ENCODE measurements at places on chromosomes 5 and 9.

DNA sequence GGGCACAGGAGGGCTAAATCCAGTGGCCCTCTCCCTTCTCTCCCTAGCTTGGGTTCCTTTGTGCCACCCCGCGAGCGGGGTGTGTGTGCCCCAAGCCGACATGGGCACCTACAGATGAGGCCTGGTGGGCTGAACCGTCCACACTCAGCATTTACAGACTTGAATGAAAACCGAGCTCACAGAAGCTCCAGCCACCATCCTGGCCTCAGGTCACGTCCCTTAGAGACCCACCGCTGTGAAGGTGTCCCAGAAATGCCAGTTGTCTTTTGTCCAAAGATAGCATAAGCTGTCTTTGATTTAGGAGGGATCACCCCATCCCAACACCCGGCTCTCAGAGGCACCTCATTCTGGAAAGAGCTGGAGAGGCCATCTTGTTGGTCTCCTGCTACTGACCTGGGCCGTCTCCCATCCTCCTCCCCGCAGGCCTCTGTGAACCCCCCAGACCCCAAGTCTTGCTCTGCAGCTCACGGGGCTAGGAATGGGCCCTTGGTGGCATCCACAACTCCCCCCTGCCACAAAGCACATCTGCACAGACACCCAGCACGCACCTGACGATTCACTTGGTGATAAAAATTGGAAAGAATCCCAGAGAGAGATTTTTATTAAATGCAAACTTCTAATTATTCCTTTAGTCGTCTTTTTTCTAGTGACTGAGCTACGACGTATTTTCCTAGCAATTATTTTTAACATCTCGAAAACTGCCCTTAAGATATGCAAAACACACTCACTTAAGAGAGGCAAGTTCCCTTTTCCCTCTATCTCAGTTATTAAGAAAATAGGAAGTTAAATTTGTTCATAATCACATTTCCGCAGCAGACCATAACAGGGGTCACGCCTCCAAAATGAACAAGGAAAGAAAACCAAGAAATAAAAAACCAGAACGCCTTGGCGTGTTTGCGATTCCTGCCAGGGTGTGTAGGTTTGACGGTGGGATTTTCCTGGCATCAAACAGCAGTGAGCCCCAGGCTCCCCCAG is 80.5 kb upstream of the LMX1B start:
- no peak for DNase-seq

DNA sequence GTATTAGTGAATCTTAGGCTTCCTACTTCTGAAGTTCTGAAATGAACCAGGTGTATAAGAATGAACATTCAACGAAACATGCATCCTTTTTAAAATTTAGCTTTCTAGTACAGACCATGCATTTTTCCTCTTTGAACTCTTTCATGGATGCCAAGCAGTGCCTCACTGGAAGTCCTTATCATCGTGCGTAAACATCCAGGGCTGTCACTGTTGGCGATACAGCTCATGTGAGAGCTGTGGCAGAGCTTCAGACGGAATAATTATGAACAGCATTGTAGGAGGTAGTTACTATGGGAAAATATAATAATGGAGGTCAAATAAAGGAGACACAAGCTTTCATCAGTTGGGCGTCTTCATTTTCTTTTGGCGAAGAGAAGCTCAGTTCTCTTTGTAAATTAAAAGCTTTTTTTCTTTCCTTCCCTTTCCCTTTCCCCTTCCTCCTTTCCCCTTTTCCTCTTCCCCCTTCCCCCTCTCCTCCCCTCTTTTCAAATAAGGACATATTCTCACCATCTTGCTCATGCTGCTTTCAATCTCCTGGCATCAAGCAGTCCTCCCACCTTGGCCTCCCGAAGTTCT is 167.3 kb downstream of the KDM4C start:
- DNase-seq: no peak

GRCh38 chr5:38381361-38381760 is 123.0 kb downstream of the EGFLAM start:
- DNase-seq: no peak

GRCh38 chr5:6576861-6577501 is 55.9 kb downstream of the NSUN2 start:
- no peak for DNase-seq

- no peak for DNase-seq
These were observed 25.6 kb upstream of the NSMF start for GRCh38 chr9:137484551-137485315.

GRCh38 chr5:168502563-168503237 is 16.4 kb downstream of the RARS1 start:
- no peak for DNase-seq

DNA sequence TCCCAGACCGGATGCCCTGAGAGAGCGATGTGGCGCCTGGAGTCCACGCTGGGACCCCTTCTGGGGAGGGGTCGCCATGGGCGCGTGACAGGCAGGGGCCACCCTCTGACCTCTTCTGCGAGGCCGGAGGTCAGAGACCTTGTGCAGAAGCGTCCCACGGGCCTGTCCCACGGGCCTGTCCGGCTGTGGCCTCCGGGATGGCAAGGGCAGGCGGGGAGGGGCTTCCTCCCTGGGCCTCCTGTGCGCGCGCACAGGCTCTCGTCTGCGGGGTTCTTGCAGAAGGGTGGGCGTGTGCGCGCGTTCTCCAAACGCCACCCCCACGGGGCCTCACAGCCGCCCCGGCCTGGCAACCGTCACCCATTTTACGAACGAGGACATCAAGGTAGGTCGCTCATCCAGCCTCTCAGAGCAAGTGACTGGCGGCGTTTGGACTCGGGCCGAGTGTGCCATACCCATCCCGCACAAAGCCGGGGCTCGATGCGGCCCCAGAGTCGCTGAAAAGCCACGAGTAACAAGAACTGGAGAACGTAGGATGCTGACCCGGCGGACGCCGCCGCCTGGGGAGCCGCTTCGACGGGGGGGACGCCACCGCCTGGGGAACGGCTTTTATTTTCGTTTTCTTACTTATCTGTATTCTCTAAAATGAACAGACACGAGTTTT is 897 bp downstream of the AHRR start:
- DNase-seq: peak; percentile 34

- no peak for DNase-seq
These were observed 101.2 kb downstream of the NLN start for GRCh38 chr5:65823204-65823603.

DNA sequence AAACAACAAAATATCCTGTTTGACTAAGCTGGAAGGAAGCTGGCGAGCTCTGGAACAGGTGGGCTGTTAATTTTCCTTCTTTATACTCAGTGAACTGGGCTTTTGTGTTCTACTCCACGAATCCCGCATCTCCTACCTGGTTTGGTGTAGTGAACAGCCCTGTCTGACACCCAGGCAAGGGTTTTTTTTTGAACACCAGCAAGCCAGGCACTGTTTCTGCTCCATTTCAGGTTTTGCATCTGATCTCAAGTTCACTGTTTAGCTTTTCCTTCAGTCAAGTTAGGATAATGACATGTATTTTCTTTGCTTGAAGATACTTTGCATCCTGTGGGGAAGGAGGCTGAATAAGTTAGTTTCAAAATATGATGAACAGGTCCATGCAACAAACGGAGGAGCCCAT is 204.5 kb downstream of the SEMA6A start:
- DNase-seq: no peak

GRCh38 chr5:111747337-111747736 is 9.7 kb downstream of the NREP start:
- no peak for DNase-seq

GRCh38 chr9:114302727-114303126 is 20.2 kb upstream of the ORM1 start:
- no peak for DNase-seq

GRCh38 chr5:172453206-172453985 is 929 bp downstream of the SH3PXD2B start:
- no peak for DNase-seq

DNA sequence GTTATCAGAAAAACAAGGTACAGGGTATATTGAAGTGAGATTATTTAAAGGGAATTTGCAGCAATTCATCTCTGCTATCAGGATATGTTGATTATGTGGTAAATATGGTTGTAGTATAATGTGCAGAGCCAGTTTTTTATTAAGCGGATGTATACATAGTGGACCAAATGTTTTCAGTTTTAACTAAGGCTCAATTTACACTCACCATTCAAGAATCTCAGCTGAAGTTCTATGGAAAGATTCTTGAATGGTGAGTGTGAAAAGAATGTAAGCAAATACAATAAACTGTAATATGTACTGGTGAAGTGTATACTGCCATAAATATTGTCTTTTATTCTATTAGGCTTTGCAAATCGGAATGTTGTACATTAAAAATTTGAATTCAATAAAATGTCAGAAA is 895.9 kb upstream of the CDH10 start:
- no peak for DNase-seq
